ENCODE measurements at places on chromosomes 1 and 21.

DNA sequence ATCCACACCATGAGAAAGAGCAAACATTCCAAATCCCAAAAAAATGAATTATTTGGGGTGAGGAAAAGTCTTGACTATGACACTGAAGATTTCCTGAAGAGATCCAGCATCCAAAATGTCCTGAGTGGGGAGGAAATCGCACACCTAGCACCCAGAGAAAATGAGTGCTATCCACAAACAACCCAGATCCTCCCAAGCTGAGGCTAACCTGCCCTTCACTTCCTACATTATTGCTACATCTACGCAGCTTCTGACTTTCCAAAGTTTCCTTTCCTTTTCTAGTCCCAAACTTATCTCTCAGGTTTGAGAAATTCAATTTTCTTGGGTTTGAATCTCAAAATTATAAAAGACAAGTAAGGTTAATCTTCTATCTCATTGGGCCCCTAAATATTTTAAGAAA, 906 bp upstream of the RGS13 start:
- DNase-seq = no peak

DNA sequence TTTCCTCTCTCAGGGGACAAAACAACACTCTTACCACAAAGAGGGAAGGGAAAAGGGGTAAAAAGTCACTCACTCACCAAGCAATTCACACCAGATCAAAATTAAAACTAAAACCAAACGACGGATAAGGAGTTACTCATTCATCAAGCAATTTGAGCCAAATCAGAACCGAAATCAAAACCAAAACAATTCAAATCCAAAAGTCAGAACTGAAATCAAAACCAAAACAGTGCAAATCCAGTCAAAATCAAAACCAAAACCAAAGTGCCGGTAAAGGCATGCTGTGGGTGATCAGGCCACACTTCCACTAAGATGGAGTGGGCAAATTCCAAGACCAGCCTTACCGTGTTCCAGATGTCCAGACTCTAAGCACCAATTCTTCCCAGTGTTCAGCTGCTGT, 717.9 kb downstream of the AMY1C start:
- DNase-seq = no peak

GRCh38 chr21:40433538-40433937, 413.4 kb downstream of the DSCAM start:
- no peak for DNase-seq

DNA sequence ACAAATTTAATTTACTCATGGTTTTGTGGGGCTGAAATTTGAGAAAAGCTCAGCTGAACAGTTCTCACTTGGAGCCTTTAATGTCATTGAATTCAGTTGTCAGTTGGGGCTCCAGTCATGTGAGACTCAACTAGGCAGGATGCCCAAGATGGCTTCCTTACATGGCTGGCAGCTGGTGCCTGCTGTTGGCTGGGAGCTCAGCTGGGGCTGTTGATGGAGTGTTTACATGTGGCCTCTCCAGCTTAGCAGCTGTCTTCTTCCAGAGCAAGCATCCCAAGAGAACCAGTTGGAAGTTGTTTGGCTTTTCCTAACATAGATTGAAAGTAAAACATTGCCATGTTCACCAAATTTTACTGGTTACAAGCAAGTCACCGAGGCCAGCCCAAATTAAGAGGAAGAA, 81.8 kb upstream of the KCNA3 start:
- no peak for DNase-seq

- no peak for DNase-seq
Observed at GRCh38 chr1:222653178-222653827, 35.4 kb downstream of the MIA3 start.

- no peak for DNase-seq
Observed at GRCh38 chr1:30537279-30537678, 186.1 kb downstream of the MATN1 start.

DNA sequence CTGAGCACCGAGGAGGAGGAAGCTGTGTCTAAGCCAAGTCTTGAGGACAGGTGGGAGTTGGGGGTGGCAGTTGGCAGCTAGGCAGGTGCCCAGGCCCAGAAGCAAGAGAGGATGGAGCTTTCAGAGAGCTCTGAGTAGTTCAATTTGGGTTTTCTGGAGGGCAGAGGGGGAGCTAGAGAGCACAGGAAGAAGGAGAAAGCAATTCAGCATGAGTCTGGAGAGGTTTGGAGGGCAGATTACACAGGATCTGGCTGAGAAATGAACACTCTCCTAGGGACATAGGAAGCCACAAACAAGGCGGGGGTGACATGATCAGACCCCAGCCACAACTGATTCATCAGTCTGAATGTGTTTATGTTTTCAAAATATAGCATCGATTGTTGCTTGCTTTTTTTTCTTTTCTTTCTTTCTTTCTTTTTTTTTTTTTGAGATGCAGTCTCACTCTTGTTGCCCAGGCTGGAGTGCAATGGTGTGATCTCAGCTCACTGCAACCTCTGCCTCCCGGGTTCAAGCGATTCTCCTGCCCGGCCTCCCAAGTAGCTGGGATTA, 23.8 kb downstream of the PTPRF start:
- no peak for DNase-seq

- no peak for DNase-seq
Observed at GRCh38 chr1:6544831-6545230, 9.5 kb downstream of the NOL9 start.

- no peak for DNase-seq
Observed at GRCh38 chr1:174724219-174724618, 275.5 kb upstream of the CACYBP start.

- no peak for DNase-seq
Observed at GRCh38 chr1:9719978-9720722, 68.6 kb downstream of the PIK3CD start.

DNA sequence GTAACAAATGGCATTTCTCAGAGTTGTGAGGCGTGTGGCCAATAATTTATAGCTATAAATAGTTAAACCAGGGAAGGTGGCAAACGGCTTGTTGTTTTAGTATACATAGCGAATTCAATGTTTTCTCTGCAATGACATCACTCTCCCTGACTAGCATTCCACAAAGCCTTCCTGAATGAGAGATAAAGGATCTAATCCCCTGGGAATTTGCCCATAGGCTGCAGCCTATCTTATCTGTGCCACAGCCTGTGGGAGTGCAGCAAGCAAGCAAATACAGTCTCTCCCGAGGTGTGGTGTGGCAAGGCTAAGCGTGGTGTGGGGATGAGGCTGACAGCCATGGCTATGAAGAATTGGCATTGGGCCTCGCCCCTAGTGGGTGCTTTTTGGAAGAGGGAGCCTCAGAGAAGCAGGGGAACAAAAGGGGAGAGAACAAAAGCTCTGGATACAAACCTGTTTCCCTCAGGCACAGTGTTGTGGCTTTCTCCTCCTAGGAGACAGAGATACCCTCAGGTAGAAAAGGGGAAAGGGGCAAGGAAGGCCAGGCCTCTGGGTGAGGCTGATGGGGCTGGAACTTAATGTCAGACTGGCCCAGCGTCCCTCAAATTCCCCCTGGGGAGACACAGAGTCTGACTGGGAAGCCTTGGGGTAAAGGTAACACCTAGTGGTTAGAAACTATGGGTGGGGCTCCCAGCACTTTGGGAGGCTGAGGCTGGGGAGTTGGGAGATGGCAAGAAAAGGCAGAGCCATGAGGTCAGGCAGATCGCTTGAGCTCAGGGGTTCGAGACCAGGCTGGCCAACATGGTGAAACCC, 8.9 kb downstream of the TAGLN2 start:
- DNase-seq = no peak

DNA sequence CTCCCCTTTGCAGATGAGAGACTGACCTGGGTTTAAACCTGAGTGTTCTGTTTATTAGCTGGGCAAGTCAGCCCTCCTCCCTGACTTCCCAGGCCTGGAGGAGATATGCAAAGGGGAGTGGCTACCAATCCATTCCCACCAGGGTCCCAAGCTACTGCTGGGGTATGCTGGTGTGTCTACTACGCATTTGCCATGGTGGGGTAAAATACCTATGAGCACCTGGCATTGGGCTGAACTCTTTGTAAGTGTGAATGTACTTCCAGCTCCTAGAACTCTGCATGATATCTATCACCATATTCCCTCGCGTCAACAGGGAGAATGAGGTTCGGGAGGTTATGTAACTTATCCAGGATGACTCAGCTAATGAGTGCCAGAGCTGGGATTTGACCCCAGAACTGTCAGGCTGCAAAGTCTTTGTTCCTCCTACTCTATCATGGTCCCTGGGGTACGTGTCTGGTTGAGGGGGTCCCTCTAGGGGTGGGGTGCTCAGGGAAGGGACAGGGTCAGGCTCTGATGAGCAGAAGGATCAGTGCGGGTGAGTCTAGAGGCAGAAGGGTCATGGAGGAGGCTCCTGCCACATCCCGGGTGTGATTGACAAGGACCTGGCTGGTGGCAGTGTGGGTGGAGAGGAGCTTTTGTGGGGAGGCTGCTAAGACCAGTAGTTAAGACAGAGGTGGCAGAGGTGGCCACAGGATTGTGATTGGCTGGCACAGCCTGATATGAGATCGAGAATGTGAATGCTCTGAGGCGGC, 16.7 kb downstream of the AMPD2 start:
- no peak for DNase-seq

DNA sequence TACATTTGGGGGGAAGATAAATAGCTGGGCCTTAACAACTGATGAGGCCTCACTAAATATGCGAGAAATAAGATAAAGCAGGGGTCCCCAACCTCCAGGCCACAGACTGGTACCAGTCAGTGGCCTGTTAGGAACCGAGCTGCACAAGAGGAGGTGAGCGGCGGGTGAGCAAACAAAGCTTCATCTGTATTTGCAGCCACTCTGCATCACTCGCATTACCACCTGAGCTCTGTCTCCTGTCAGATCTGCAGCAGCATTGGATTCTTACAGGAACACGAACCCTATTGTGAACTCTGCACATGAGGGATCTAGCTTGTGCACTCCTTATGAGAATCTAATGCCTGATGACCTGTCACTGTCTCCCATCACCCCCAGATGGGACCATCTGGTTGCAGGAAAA, 5.2 kb upstream of the PAXBP1 start:
- DNase-seq = no peak

- no peak for DNase-seq
Observed at GRCh38 chr1:29975036-29975694, 738.8 kb downstream of the PTPRU start.

- no peak for DNase-seq
Observed at GRCh38 chr21:43362915-43363314, 64.0 kb downstream of the SIK1 start.

GRCh38 chr1:151783796-151784195, 6.5 kb downstream of the TDRKH start:
- DNase-seq = no peak

DNA sequence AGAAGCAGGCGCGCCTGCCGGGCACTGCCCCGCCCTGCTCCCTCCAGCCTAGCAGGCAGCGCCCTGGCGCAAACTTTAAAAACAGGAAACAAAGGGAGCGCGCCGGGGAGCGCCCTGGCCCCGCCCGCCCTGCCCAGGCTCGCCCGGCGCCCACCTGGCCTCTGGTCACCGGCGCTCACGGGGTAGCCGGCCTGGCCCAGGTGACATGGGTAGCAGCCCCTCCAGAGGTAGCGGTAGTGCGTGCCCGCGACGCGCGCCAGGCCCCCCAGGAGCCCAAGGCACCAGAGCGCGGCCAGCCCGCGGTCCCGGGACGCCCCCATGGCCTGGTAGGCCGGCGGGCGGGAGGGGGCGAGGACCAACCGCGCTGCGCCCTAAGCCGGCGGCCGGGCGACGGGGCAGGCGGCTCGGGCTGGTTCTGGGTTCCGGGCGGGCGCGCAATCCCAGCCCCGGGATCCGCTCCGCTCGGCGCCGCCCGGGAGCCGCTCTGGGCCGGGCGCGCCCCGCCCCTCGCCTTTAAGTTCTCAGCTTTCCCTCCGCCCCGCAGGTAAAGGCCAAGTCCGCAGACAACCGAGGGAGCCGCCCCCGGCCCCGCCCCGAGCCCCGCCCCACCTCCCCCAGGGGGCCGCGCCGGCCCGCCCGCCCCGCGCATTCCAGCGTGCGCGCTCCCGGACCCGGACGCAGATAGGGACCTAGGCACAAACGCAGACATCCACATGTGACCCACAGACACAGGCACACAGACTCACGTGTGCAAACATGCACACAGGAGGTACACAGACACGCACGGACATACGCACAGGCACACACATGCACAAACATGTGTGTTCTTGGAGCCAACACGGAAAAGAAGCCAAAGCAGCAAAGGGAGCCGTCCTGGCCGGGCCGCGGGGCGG, 76.7 kb downstream of the ARHGEF16 start:
- DNase-seq = peak; percentile 88

- no peak for DNase-seq
Observed at GRCh38 chr1:73604739-73605138, 593.2 kb downstream of the LRRIQ3 start.

GRCh38 chr1:205924460-205924790, 18.8 kb downstream of the SLC26A9 start:
- DNase-seq = no peak

- DNase-seq = no peak
Observed at GRCh38 chr1:172001288-172001687, 160.0 kb downstream of the DNM3 start.

- DNase-seq = no peak
Observed at GRCh38 chr1:65762081-65762862, 30.4 kb upstream of the PDE4B start.

GRCh38 chr1:200971955-200972711, 51.4 kb downstream of the KIF21B start:
- DNase-seq = peak; percentile 76

GRCh38 chr21:44043613-44044012, 31.5 kb downstream of the TRAPPC10 start:
- no peak for DNase-seq

DNA sequence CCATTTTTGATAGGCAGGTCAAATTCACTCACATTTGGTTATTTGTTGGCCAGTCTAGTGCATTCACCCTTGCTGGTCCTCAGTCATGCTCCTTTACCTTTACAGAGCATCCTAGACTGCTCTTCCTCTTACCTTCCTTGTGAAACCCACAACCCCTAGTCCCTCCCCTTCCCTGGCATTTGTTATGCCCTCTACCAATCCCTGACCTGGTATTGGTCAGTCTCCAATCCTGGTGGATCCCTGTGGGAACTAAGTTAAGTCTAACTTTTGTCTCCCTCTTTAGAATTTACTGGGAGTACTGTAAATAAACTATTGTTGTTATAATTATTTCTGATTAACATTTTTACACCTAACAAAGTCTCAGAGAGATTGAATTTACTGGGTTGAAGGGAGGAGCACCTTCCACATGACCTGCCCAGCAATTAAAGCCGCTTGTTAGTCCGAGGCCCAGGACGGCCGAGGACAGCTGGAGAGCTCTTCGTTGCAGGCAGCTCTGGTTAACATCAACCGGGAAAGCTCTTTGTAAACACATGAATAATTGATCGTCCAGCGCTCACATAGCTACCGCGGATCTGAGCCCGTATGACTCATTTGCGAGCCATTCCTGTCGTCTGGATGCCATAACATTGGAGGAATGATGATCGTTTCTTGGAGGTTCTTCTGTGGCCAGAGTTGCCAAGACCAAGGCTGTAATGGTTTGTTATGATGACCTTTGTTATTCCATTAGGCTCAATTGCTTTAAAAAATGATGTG, 31.9 kb downstream of the MTARC1 start:
- no peak for DNase-seq

DNA sequence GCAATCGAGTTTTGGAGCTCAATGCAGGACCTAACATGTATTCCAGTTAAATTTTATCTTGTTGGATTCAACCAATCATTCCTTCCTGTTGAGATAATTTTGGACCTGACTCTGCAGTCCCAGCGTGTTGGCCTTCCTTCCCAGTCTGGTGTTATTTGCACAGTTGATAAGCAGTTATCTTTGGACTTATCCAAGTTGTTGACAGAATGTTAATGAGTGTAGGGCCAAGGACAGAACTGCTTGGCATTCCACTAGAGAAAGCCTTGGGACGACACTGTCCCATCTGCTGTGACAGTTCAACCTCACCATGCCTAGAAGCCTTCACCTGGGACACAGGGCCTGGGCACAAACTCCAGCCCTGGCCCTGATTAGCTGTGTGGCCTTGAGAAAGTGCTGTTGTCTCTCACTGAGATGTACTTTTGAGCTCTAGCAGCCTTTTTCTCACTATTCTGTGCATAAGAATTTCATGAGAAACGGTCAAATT, 104.1 kb upstream of the SLC25A33 start:
- no peak for DNase-seq
